Body of pancreas (tissue), 4 donors: ENCODE measurements at places on chromosomes 11 and 22. TPM values are rescaled to one million over a fixed set of nuclear protein-coding genes. Genes with fewer than 3 reads are reported as not detected.

DNA sequence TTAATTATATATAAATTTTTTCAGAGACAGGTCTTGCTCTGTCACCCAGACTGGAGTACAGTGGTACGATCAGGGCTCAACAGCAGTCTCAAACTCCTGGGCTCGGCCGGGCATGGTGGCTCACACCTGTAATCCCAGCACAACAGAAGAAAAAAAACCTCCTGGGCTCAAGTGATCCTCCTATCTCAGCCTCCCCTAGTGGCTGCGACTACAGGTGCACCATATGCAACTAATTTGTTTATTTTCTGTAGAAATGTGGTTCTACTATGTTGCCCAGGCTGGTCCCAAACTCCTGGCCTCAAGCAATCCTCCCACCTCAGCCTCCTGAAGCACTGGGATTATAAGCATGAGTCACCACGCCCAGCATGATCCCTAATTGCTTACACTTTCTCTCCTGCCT lies 56.1 kb upstream of the SLC35C1 start:
- peaks cover 2% of the 10 kb centered on the region for H3K4me1 ChIP-seq
- no peak for DNase-seq
- H3K27ac ChIP-seq: no peak overlapping the region
- H3K27me3 ChIP-seq: no peaks in the 10 kb centered on the region

- peak; percentile 89 for DNase-seq
- H3K4me3 ChIP-seq: no peak overlapping the region
- H3K27ac ChIP-seq: peak overlapping the region; percentile 76
- H3K4me1 ChIP-seq: peaks cover 32% of the 10 kb centered on the region
- no peaks in the 10 kb centered on the region for H3K36me3 ChIP-seq
- H3K27me3 ChIP-seq: no peaks in the 10 kb centered on the region
Observed at GRCh38 chr11:27201454-27202302, 161.1 kb downstream of the BBOX1 start.

The CELF1 gene
- total RNA-seq: 86.0 TPM

The FIBIN gene
- 10.5 TPM for total RNA-seq

DNA sequence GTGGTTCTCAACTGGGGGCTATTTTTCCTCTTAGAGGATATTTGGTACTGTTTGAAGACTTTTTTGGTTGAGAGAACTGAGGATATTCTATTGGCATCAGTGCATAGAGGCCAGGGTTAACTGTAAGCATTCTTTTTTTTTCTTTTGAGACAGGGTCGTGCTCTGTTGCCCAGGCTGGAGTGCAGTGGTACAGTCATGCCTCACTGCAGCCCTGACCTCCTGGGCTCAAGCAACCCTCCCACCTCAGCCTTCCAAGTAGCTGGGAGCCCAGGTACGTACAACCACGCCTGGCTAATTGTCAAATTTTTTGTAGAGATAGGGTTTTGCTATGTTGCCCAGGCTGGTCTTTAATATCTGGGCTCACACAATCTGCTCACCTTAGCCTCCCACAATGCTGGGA lies 12.9 kb downstream of the MMP7 start:
- no peak overlapping the region for H3K27ac ChIP-seq
- H3K4me3 ChIP-seq: no peak overlapping the region
- no peaks in the 10 kb centered on the region for H3K27me3 ChIP-seq

The CDC42EP2 gene
- total RNA-seq: 8.3 TPM

DNA sequence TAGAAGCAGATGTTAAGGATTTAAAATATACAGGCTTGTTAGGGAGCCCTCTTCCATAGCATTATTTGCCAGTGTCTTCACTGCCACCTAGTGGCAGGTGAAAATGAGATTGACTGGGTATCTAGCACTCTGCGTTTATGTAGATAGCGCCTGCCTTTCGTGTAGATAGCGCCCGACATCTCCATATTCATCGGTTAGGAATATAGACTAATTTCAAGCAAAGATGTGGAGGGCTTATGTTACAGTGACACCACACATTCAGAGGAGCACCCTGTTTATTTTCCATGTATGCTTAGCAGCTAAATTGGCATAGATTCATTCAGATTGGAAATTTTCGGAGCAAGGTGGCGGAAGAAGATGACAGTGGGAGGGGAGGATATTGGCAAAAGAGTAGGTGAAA lies 72.0 kb downstream of the SLC5A12 start:
- no peaks in the 10 kb centered on the region for H3K27me3 ChIP-seq
- H3K4me3 ChIP-seq: no peak overlapping the region
- no peak overlapping the region for H3K27ac ChIP-seq
- peaks cover 4% of the 10 kb centered on the region for H3K4me1 ChIP-seq
- H3K36me3 ChIP-seq: no peaks in the 10 kb centered on the region
- peak; percentile 81 for DNase-seq

The OR10G4 gene
- total RNA-seq: 0.52 TPM

DNA sequence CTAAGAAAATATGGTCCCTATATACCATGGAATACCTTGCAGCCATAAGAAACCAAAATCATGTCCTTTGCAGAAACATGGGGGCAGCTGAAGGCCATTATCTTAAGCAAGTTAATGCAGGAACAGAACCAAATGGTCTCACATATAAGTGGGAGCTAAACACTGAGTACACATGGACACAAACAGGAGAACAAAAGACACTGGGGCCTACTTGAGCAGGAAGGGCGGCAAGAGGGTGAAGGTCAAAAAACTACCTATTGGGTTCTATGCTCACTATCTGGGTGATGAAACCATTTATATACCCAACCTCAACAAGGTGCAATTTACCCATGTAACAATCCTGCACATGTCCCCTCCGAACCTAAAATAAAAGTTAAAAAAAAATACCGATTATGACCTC lies 22.5 kb downstream of the GAS2 start:
- H3K4me3 ChIP-seq: no peak overlapping the region
- peaks cover 12% of the 10 kb centered on the region for H3K4me1 ChIP-seq
- no peak overlapping the region for H3K27ac ChIP-seq

DNA sequence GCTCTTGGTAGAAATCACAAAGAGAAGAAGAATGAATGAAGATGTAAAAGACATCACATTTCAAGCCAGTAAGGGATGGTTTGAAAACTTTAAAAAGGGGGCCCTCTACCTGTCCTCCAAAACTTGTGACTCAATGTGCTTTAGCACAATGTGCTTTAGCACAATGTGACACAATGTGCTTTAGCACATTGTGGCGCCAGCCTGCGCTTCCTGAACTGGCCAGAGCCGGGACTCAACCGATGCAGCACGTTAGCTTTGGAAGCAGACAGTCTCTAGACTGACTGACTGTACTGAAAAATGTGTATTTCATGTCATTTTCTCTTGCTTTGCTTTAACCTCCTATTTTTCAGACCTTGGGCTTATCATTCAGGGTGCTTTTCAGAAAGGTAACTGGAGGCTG lies 63.5 kb downstream of the FAM83F start:
- H3K27me3 ChIP-seq: no peaks in the 10 kb centered on the region
- DNase-seq: no peak
- H3K27ac ChIP-seq: no peak overlapping the region
- H3K4me1 ChIP-seq: peaks cover 31% of the 10 kb centered on the region
- no peaks in the 10 kb centered on the region for H3K36me3 ChIP-seq
- no peak overlapping the region for H3K4me3 ChIP-seq

GRCh38 chr22:33467620-33468095 lies 409.5 kb upstream of the SYN3 start:
- H3K4me3 ChIP-seq: no peak overlapping the region
- H3K4me1 ChIP-seq: no peaks in the 10 kb centered on the region
- no peaks in the 10 kb centered on the region for H3K27me3 ChIP-seq
- H3K36me3 ChIP-seq: no peaks in the 10 kb centered on the region
- H3K27ac ChIP-seq: no peak overlapping the region

The IL18BP gene
- total RNA-seq: 9.6 TPM

GRCh38 chr11:33534575-33534974 lies 166.1 kb downstream of the C11orf91 start:
- no peak overlapping the region for H3K4me3 ChIP-seq
- no peak for DNase-seq
- H3K27ac ChIP-seq: no peak overlapping the region
- H3K4me1 ChIP-seq: no peaks in the 10 kb centered on the region

DNA sequence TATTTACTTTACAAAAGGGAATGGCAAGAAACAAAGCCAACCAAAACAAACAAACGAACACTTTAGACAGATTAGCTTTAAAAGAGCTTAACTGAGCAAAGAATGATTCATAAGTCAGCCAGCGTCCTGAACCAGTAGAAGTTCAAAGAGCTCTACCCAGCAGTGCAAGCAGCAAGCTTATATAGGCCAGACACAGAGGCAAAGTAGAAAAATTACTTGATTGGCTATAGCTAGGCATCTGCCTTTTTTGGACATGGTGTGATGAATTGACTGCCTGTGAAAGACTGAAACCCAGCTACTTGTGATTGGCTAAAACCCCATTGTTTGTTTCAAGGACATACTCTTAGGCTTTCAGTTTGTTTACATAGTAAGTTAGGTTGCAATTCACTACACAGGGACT lies 2120.0 kb upstream of the RAG2 start:
- H3K36me3 ChIP-seq: no peaks in the 10 kb centered on the region
- no peak overlapping the region for H3K27ac ChIP-seq
- H3K4me1 ChIP-seq: no peaks in the 10 kb centered on the region
- DNase-seq: no peak
- H3K4me3 ChIP-seq: no peak overlapping the region

The LDHAL6A gene
- not detected for total RNA-seq

The PPME1 gene
- 12.9 TPM for total RNA-seq

- H3K27me3 ChIP-seq: no peaks in the 10 kb centered on the region
- H3K4me1 ChIP-seq: peaks cover 19% of the 10 kb centered on the region
- no peaks in the 10 kb centered on the region for H3K36me3 ChIP-seq
- DNase-seq: no peak
- H3K27ac ChIP-seq: no peak overlapping the region
Observed at GRCh38 chr11:134228625-134229024, 4.2 kb downstream of the VPS26B start.

The SYT13 gene
- 9.9 TPM for total RNA-seq

DNA sequence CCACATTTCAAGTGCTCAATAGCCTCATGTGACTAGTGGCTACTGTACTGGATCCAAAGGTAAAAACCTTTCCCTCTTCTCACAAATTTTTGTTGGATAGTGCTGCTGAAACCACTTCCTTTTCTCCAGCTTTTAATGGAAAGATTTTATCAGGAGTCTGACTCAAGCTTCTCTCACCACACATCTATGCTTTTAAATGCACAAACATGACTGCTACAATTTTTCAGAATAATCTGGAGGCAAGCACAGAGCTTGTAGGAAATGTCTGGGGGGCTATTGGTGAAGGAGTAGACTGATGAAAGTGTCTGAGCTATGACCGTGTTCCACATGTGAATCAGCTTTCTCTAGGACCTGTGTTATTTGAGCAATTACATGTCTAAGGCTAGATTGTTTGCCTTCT lies 101.1 kb upstream of the FAT3 start:
- no peak overlapping the region for H3K27ac ChIP-seq
- no peaks in the 10 kb centered on the region for H3K36me3 ChIP-seq
- no peak overlapping the region for H3K4me3 ChIP-seq
- peaks cover 7% of the 10 kb centered on the region for H3K4me1 ChIP-seq

GRCh38 chr11:120756931-120757330 lies 245.4 kb downstream of the GRIK4 start:
- H3K27me3 ChIP-seq: no peaks in the 10 kb centered on the region
- no peaks in the 10 kb centered on the region for H3K4me1 ChIP-seq
- no peaks in the 10 kb centered on the region for H3K36me3 ChIP-seq
- DNase-seq: no peak

DNA sequence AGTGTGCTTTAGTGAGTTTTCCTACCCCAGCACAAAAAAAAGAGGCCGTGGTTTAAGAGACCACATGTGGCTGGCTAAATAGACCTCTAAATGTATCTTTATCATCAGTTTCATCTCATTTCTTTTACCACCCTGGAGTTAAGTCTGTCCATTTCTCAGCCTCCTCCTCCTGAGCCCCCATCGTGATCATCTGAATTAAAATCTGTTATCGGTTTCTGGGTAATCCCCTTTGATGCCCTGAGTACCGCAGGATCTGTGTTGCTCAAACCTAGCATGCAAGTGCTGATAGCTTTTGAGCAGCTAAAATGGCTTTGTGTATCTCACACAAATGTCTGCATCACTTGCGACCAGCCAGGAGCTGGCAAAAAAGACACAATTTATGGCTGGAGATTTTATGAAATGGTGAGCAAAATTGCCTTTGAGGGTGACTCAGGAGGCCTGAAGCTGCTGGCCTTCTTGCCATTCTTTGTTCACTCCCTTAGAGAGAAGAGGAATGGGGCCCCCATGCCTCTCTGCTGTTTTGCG lies 236.5 kb downstream of the NTM start:
- H3K27ac ChIP-seq: no peak overlapping the region
- no peak overlapping the region for H3K4me3 ChIP-seq
- no peaks in the 10 kb centered on the region for H3K27me3 ChIP-seq

DNA sequence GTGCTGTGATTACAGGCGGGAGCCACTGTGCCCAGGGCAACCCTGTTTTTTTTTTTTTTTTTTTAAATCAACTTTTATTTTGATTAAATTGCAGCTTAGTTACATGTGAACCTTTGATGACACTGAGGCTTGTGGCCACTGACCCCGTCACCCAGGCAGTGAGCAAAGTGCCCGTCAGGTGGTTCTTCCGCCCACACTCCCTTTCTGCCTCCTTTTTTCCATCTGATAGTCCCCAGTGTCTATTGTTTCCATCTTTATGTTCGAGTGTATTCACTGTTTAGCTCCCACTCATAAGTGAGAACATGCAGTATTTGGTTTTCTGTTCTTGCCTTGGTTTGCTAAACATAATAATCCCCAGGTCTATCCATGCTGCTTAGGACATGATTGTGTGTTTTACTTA lies 110.9 kb upstream of the GRK3 start:
- H3K36me3 ChIP-seq: peaks cover under 1% of the 10 kb centered on the region
- no peaks in the 10 kb centered on the region for H3K27me3 ChIP-seq
- H3K4me3 ChIP-seq: no peak overlapping the region
- H3K4me1 ChIP-seq: peaks cover 37% of the 10 kb centered on the region
- no peak overlapping the region for H3K27ac ChIP-seq
- DNase-seq: no peak

DNA sequence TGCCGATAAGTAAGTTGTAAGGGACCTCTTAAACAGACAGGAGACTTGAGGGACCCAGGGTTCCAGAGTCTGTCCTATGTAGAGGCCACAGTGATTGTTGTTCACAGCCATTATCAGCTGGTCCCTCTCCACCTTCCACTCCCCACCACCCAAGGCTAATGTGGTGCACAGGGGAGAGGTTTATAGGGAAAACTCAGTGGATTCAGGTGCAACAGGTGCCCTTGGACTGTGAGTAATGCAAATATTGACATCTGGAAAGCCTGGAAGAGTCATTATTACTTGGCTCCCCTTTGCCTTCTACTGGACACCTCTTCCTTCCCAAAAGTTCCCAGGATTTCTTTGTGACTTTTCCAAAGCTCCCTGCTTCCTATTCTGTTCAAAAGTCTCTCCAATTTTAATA lies 441.1 kb upstream of the CCDC90B start:
- H3K4me1 ChIP-seq: peaks cover 32% of the 10 kb centered on the region
- peak; percentile 48 for DNase-seq
- H3K36me3 ChIP-seq: no peaks in the 10 kb centered on the region
- no peaks in the 10 kb centered on the region for H3K27me3 ChIP-seq

GRCh38 chr11:35621620-35622019 lies 3.4 kb downstream of the FJX1 start:
- H3K27me3 ChIP-seq: no peaks in the 10 kb centered on the region
- H3K4me3 ChIP-seq: no peak overlapping the region
- H3K27ac ChIP-seq: no peak overlapping the region
- no peak for DNase-seq
- H3K36me3 ChIP-seq: no peaks in the 10 kb centered on the region

GRCh38 chr11:559020-559620 lies 1.4 kb downstream of the LMNTD2 start:
- no peak for DNase-seq
- no peak overlapping the region for H3K4me3 ChIP-seq
- H3K36me3 ChIP-seq: no peaks in the 10 kb centered on the region
- H3K4me1 ChIP-seq: peaks cover 62% of the 10 kb centered on the region
- H3K27ac ChIP-seq: peak overlapping the region; percentile 98
- no peaks in the 10 kb centered on the region for H3K27me3 ChIP-seq
